ENCODE measurements at places on chromosomes 3 and 15.

GRCh38 chr3:71546821-71547220 is 36.7 kb downstream of the FOXP1 start:
- DNase-seq, result no peak

- DNase-seq, result no peak
Observed at GRCh38 chr3:62577153-62577552, 203.8 kb upstream of the FEZF2 start.

GRCh38 chr15:98646546-98647025 is 1.8 kb upstream of the IGF1R start:
- no peak for DNase-seq

DNA sequence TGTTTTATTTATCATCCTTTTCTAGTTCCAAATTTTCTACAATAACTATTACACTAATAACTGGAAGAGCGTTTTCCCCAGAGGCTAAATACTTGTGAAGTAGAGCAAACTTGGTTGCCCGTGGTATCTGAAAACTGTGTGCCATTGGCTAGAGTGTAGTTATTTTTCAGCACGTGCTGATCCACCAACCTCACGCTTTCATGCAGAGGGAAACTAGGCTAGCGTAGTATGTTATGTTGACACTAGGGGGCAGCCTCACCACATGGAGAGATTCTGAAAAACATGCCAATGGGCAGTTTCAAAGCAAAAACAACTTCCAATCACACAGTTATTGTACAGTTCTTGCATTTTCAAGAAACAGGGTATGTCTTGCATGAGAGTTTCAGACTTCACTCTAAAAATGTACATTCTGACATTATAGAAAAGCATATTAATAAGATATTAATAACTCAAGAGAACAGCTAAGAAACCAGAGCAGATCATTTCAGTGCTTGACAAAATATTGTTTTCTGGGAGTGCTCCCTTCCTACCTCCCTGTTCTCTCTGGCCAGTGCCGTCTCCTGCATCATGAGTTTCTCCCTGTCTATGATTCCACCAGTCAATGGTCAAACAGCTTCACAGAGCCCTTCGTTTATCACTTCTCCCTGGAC is 39.7 kb downstream of the SPATA12 start:
- DNase-seq, result peak; percentile 38

GRCh38 chr3:159859424-159859823 is 129.2 kb upstream of the IL12A start:
- no peak for DNase-seq

- DNase-seq, result no peak
Observed at GRCh38 chr3:61627768-61628185, 66.4 kb downstream of the PTPRG start.

DNA sequence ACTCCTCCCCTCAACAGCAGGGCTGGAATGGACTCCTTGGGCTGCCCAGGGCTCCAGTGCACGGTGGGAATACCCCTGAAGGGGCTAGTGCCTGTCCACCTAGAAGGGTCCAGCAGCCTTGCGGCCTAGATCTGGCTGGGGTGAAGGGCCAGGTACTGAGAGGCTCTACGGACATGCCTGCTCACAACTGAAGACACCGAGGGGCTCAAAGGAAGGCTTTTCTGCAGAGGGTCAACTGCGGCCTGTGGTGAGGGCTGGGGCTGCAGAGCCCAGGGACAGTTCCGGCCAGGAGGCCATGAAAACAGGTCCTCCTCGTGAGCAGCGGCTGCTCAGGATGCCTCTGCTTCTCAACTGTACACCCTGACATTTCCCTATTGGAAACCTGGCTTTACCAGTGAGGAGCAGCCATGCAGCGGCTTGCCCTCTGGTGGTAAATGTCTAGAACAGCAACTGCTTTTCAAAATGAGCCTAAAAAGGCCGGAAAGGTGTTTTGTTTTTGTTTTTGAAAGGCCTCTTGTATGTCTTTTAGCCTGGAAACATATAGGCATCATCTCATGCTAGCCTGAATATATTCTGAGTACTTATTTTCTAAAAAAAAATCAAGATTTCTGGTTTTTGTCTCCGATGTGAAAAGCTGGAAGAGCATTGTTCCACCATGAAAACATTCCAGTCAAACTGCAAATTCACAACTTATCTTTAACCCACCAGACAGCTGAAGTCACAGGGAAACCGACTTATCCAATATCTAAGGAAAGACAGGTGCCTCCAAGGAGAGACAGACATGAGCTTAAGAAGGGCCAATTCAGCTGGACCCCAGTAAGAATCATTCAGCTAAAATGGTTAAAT is 163.4 kb downstream of the KLF13 start:
- peak; percentile 36 for DNase-seq

DNA sequence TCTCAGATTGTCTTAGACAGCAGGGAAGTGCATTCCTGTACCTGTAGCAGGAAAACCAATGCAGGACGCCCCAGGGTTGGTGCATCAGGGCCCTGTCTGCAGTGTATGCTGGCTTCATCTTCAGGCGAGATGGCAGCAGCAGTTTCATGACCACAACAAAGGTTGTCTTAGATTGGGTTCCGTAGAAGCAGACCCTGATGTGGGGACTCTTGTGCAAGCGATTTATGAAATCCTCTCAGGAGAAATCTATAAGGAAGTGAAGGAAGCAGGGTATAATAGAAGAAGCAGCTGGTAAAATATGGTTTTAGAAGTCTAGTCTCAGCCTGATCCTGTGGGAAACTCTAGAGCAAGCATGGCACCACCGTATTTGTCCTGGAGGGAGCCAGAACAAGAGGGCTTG is 25.0 kb downstream of the DNAH1 start:
- no peak for DNase-seq

GRCh38 chr15:60887139-60887538 is 342.0 kb downstream of the RORA start:
- no peak for DNase-seq

GRCh38 chr3:94709249-94709902 is 646.5 kb downstream of the NSUN3 start:
- no peak for DNase-seq

DNA sequence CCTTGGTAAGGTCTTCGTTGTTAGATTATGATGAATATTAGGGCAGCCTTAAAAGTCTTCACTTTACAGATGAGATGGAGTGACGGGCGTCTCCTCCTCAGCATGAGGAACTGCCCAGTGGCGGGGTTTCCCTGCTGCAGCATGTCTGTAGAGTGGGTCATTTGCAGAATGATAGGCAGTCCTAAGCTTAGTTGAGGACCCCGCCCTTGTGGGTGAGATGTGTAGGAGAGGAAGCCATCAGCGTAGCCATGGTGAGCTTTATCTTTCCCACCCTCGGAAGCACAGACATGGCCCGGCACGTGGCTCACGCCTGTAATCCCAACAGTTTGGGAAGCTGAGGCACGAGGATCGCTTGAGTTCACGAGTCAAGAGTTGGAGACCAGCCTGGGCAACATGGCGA is 877 bp downstream of the NIT2 start:
- DNase-seq, result no peak

DNA sequence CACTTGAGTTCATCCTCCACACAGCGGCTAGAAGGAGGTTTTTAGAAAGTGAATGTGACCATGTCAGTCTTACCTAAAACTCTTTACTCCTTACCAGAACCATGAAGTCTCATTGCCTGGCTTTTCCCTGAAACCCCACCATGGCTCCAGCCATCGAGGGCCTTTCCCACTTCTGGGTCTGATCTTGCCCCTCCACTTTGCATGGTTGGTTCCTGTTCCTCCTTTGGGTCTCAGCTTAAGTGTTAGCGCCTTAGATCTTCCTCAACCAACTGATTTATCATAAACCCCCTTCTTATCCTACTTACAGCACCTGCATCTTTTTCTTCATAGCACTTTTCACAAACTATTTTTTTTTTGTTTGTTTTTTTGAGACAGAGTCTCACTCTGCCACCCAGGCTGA is 45.9 kb upstream of the ULK4 start:
- no peak for DNase-seq

DNA sequence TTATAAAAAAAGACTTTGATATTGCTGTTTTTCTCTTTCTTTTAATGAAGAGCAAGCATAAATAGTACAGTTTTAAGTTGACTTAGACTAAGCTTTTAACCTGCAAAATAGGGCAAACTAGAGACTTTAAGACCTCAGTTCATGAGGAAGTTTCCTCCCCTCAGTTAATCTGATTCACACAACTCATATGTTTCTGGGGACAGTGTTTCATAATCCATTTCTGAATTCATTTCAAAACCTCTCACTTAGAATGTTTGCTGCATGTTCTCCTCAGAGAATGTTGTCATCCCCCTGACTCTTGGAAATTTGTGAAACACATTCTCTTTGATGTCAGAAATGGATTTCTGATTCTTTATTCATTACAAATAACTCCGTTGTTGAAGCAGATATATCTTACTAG is 79.3 kb upstream of the SKOR1 start:
- no peak for DNase-seq

GRCh38 chr15:40511472-40512133 is 40.8 kb downstream of the CHST14 start:
- no peak for DNase-seq

All from activated T-cell treated with anti-CD3 and anti-CD28 coated beads, Interleukin-2, amount 50 U/mL, for 4 hours (primary cell).